Activated CD4-positive, alpha-beta T cell treated with anti-CD3 and anti-CD28 coated beads, Interleukin-2, amount 10 ng/mL, durations not matched to agents 7 days and 5 days (primary cell): ENCODE measurements at places on chromosomes 7 and 10.

DNA sequence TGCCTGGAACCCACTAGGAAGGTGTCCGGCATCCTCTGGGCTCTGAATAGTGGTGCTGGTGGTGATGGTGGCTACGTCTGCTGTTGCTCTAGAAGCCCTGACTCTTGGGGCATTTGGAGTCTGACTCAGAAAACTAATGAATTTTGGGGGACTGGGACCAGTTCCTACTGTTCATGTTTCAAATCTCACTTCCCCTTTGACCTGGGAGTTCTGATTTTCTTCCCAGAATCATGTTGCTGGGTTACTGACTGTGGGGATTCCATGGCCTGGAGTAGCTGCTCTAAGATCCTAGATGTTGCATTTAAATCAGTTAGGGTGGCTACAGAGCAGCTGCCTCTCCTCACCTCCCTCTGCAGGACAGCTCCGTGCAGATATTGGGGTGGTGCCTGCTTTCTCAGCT lies 3.2 kb downstream of the TSPAN33 start:
- DNase-seq: no peak

GRCh38 chr10:68981074-68981473 lies 7.5 kb upstream of the KIFBP start:
- no peak for DNase-seq

DNA sequence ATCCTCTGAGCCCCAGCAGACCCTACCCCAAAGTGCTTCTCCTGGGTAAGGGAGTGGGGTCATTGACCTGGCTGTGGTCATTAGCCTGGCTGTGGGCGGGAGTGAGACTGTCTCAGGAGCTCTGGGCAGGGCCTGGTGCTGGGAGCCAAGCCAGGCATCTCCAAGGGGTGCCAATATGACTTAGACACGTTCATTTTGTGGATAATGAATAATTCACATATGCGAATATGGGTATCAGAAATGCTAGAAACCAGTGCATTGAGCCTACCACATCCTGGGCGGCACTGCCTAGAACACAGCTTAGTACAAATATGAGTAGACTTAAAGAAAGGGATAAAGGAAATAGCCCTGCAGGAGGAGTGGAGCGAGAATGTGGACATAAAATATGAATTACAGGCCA lies 14.4 kb upstream of the SRRM3 start:
- DNase-seq: no peak

DNA sequence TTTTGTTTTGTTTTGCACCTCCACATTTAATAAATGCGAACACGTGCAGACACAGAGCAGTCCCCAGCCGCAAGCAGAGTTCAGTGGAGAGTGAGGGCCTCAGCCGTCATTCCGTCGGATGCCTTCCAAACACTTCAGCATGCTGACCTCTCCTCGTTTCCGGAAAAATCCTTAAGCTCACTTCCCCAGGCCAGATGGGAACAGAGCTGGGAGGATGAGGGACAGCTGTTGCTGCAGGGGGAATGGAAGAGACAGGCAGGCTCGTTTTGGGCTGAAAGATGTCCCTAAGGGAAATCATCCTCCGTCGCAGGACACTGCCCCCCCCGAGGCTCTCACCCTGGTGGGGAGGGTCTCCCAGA lies 17.2 kb upstream of the FGFR2 start:
- DNase-seq: no peak

- DNase-seq: no peak
Observed at GRCh38 chr10:93589648-93590562, 11.1 kb downstream of the RBP4 start.

GRCh38 chr7:10146271-10146670 lies 827.4 kb upstream of the PHF14 start:
- DNase-seq: no peak

- no peak for DNase-seq
Observed at GRCh38 chr7:1055956-1056784, 11.8 kb downstream of the GPR146 start.

- DNase-seq: no peak
Observed at GRCh38 chr7:156897673-156898072, 4.7 kb upstream of the LMBR1 start.

- no peak for DNase-seq
Observed at GRCh38 chr10:124181656-124182055, 88.3 kb upstream of the CHST15 start.

DNA sequence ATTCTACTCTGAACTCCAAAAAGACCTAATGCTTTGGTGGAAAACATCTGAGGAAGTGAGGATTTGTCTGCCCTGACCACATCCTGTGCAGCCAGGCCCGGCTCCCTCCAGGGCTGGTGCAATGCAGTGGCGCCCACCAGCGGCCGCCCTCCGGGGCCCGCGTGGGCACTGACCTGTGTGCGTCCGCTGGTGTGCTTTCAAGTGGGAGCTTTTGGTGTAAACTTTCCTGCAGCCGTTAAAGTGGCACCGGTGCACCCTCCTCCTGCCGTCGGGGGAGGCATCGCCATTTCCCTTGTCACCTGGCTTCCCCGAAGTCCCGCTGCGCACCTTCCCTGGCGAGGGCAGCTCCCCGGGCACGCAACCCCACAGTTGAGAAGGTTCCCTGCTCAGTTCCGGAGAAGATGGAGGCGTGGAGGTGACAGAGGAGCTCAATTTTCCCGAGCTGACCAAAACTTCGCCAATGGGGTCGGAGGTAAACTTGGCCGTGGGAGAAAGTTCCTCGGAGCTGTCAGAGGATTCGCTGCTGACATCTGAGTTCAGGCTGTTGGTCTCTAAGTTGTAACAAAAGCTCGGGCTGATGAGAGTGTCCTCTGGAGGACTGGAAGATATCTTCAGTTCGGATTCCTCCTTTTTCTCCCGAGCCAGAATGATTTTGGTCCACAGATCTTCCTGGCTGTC lies 3.4 kb downstream of the KLF6 start:
- DNase-seq: peak; percentile 42

- no peak for DNase-seq
Observed at GRCh38 chr7:66913118-66914037, 7.6 kb upstream of the TMEM248 start.

DNA sequence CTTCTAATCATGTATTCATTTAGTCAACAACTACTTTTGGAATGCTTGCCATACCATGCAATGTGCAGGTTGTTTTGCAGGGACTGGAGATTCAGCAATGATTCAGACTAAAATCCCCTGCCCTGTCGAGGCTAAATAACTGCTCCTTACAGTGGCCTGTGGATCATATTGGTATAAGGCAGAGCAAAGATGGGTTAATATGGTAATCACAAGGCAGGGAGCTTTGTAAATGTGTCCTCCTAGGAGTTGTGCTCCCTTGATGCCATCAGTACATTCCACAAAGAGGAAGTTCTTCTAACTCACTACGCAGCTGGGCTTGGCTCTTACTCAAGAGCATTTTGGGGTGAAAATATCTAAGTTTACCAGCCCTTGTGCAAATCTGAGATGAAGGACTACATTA lies 614 bp upstream of the IFIT2 start:
- no peak for DNase-seq

- DNase-seq: no peak
Observed at GRCh38 chr10:117531371-117532002, 11.1 kb upstream of the EMX2 start.

- no peak for DNase-seq
Observed at GRCh38 chr7:135514856-135515255, 5.0 kb upstream of the CNOT4 start.

DNA sequence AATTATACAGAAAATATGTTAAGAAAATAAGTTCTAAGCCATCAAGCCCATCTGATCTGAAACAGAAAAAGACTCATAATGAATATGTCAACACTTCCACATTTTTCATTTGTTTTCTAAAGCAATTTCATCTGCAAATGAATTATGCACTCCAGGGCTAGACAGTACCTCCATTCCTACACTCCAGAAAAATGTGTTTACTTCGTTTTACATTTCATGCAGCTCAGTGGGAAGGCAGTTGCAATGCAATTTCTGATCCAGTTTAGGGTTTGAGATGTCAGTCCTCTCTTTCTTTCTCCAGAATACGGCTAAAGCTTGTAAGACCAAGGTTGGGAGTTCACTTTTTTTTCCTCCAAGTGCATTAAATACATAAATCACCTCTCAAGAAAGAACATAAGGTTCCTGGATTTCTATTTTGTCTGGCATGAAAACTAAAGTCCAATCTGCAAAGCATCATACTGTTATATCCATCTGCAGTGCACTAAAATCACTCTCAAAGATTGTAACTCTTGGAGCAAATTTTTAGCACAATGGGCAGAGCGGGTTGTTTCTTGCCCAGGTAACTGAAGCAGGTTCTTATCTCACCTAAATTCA lies 348.8 kb upstream of the C7orf33 start:
- no peak for DNase-seq

DNA sequence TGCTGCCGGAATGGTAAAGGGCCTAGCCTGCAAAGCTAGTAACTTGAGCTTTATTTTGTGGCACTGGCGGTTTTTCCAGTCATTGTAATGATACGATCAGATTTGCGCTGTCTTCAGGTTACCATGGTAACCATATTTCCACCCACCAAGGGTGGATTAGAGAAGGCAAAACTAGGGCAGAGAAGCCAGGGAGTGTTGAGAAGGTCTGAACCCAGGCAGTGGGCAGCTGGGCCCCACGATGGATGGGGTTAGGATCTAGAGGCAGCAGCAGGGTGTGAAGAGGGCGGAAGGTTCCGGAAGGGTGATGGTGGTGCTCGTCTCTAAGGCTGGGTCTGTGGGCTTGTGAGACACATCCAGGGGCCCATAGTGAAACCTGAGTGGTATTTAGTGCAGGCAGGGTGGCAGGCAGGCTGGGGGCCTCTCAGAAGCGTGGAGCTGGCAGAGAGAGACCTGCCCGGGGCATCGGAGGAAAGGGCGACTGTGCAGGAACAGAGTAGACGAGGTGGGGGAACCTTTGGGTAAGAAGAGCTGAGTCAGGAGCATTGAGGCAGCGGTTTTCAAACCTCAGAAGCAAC lies 87.9 kb upstream of the GTF2I start:
- DNase-seq: peak; percentile 36

- no peak for DNase-seq
Observed at GRCh38 chr10:49053998-49054692, 61.2 kb downstream of the VSTM4 start.

DNA sequence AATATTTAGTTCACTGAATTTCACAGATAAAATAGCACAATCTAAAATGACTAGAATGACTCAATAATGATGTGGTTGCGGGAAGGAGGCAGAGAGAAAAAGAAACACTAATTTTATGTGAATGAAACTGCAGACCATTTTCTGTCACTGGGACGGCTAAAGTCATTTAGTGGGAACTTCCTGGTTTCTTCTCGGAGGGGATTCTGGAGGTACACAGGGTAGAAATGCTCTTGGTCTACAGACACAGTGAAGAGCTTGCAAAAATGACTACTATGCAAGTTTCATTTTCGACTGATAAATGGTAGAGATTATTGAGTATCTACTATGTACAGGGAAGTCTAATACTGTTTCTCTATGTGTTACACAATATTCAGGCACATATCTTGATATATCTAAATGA lies 63.5 kb upstream of the LRRN3 start:
- DNase-seq: no peak

DNA sequence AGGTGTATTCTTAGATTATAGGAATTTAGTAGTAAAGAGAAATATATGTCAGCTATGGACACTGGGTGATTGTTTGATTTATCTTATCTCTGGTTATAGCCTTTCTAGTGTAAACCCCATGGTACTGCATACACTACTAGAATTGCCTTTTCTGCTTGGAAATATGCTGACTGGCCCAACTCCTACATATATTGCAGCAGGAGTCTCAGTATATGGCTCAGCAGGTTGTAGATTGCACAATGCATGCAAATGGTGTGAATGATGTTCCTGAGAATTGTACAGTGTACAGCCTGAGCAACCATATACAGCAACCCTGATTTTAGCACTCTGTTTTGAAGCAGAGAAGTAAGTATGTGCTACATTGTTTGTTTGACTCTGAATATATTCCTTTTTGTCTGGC lies 153.4 kb upstream of the NPY start:
- no peak for DNase-seq

DNA sequence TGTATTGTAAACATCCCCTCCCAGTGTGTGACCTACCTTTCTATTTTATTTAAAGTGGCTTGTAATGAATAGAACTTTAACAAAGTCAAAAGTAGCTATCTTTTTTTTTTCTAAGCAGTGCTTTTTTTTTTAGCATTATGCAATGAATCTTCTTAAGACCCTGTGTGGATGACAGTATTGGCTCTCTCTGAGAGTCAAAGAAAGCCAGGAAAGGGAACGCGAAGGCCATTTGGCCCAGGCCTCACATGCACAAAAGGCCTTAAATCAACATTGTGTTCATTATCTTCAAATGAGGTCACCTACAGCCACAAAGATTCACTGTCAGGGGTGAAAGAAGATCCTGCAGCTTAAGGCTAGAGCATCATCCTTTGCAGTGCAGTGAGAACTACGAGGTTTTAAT lies 721.5 kb downstream of the GRID1 start:
- DNase-seq: no peak

- no peak for DNase-seq
Observed at GRCh38 chr7:70630818-70631457, 501.0 kb upstream of the GALNT17 start.

- DNase-seq: no peak
Observed at GRCh38 chr7:91517201-91517785, 253.1 kb downstream of the FZD1 start.

DNA sequence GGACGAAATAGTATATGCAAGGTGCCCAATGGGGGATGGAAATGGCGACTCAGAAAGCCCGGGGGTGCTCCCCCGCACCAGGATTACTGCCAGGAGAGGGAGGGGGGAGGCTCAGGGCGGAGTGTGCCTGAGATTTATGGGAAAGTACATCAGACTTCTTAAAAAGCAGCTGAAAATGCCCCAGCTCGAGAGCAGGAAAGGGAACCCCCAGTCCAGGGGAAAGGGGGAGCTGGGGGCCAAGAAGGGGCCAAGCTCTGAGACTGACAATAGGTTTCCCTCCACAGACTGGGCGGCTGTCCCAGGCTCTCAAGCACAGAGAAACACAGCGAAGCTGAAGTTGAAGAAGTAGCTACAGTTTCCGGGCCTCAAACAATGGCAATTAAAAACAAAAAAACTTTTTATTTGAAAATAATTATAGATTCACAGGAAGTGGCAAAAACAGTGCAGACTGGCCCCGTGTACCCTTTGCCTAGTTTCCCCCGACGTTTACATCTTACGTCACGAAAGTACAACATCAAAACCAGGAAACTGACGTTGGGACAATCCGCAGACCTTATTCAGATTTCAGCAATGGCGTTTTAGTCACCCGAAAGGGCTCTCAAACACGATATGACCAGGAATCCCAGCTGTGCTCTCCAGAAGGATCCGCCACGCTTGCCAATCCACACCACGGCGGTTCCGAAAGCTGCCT lies 83.9 kb upstream of the FGFR2 start:
- no peak for DNase-seq
